ENCODE measurements at places on chromosomes 3 and 15.

- no peak for DNase-seq
These were observed 730.7 kb downstream of the SQOR start for GRCh38 chr15:46365572-46365971.

- DNase-seq, result no peak
These were observed 176.2 kb upstream of the THRB start for GRCh38 chr3:24670871-24671270.

GRCh38 chr3:139934613-139935015, 371 bp upstream of the CLSTN2 start:
- DNase-seq, result no peak

- no peak for DNase-seq
These were observed 61.9 kb downstream of the TNIK start for GRCh38 chr3:171398343-171398742.

GRCh38 chr3:25724948-25725645, 58.1 kb downstream of the NGLY1 start:
- no peak for DNase-seq

All from activated CD4-positive, alpha-beta T cell treated with anti-CD3 and anti-CD28 coated beads, Interleukin-2, amount 50 U/mL, for 1 hour (primary cell).